Activated T-helper 1 cell treated with anti-CD3 and anti-CD28 coated beads, Interleukin-2, amount 50 U/mL, for 16 hours (primary cell): ENCODE measurements at places on chromosomes 3 and 15.
A peak's percentile ranks its signal among the peaks of the same experiment; 100 is the strongest.

GRCh38 chr3:59499954-59500353 is 450.1 kb upstream of the CFAP20DC start:
- no peak for DNase-seq

DNA sequence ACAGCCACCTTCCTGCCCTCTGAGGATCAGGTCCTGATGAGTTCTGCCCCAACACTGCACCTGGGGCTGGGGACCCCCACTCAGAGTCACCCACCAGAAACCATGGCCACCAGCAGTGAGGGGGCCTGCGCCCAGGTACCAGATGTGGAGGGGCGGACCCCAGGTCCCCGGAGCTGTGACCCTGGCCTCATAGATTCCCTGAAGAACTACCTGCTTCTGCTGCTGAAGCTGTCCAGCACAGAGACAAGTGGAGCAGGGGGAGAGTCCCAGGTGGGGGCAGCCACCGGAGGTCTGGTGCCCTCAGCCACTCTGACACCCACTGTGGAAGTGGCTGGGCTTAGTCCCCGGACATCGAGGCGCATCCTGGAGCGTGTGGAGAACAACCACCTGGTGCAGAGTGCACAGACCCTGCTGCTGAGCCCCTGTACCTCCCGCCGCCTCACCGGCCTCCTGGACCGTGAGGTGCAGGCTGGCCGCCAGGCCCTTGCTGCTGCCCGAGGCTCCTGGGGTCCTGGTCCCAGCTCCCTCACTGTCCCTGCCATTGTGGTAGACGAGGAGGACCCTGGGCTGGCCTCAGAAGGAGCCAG is 27.0 kb upstream of the SLC28A1 start:
- DNase-seq = no peak

- DNase-seq = peak; percentile 15
Observed at GRCh38 chr3:124565013-124565412, 165.2 kb upstream of the UMPS start.

- no peak for DNase-seq
Observed at GRCh38 chr3:65739901-65740541, 298.7 kb downstream of the MAGI1 start.

DNA sequence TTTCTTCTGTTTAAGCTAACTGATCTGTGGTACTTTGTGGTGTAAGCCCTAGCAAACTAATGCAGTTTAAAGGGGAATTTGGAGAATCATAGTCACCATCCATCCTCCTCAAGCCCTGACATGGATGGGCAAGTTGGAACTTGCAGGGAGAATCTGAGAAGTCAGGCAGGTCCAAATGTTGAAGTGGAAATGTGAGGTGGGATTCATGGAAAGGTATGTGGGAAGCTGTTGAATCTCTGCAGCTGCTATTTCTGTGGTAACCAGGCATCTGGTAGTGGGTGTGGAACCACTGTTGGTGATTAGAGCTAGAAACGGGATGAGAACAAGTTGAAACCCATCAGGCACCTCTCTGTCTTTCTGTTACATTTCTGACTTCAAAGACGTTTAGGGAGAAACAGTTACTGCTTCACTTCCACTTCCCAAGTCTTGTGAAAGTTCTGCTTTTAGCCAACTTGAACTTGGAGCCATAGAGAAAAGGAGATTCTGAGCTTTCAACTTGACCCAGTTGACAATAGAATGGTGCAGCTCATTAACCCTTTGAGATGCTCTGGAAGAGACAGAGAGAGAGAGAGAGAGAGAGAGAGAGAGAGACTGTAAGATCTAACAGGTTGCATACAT is 38.1 kb upstream of the NMNAT3 start:
- no peak for DNase-seq
